ENCODE measurements at places on chromosomes 7 and 10.

DNA sequence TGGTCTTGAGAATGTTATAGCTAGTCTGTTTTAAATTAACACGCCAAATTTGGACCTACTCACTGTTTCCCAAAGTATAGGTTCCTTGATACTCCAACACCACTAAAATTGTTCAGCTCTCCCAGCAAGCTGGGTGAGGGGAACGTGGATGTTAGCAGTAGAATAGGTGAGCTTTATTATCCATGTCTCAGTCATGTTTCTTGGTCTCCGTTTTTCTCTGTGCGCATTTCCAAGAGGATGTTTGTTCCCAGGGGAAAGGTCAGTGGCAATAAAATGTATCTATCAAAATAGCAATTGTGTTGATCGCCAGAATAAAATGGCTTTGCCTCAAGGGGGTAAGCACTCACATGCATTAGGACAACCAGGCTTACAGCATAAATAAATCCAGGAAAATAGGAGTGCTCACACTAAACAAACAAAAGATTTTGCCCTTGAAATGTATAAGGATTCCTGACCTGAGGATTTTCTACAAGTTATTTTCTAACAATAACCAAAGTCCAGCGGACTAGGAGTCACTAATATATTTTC, 187.0 kb upstream of the C7orf33 start:
- DNase-seq = no peak

GRCh38 chr10:123549761-123550454, 116.2 kb upstream of the GPR26 start:
- no peak for DNase-seq

GRCh38 chr10:124935946-124936345, 6.0 kb upstream of the ZRANB1 start:
- no peak for DNase-seq

- DNase-seq = no peak
Measured at GRCh38 chr7:17095931-17096330, 202.5 kb upstream of the AHR start.

DNA sequence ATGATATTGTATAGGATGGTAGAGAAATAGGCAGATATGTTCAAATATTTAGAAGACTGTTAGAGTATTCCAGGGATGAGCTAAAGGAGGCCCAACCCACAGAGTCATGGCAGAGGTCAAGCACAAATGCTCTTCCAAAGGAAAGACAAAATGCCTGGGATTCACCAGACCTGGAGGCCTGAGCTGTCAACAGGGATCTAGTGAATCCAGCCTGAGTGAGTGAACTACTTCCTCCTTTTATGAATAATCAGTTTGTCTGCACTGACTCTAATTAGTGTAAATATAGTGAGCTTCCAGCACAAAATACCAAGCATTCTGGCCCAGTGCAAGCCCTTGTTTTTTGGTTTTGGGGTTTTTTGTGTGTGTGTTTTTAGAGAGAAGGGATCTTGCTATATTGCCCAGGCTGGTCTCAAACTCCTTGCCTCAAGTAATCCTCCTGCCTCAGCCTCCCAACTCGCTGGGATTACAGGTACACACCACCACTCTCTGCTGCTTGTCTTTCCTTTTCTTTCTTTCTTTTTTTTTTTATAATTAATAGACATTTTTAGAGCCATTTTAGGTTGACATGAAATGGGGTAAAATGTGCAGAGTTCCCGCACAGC, 244.4 kb downstream of the SKIDA1 start:
- no peak for DNase-seq

- no peak for DNase-seq
Measured at GRCh38 chr10:24589265-24589664, 134.4 kb downstream of the ARHGAP21 start.

DNA sequence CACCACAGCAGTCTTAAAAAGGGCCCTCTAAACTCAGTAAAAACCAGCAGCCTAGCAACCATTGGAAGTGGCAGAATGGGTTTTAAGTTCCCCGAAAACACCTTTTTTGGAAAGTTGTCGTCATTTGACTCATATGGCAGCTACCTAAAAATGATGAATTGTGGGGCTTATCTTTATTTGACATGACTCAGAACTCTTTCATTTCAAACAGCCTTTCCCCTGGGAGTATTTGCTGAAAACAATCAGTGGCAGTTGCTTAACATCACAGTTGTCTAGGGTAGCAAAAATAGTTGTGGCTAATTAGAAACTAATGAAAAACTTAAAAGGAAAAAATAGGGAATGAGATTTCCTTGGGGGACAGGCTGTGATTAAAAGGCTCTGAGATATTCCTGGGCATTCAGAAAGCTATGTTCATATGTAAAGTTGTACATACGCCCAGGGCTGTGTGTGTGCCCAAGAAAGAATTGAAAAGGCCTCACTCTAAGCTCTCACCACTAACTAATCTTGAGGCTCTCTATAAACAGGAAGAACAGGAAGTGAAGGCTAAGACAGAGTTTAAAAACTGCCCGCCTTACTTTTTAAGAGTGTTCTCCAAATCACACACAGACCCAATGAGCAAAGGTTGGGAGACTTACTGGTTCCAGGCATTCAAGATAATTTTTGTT, 81.7 kb upstream of the HECTD2 start:
- no peak for DNase-seq

DNA sequence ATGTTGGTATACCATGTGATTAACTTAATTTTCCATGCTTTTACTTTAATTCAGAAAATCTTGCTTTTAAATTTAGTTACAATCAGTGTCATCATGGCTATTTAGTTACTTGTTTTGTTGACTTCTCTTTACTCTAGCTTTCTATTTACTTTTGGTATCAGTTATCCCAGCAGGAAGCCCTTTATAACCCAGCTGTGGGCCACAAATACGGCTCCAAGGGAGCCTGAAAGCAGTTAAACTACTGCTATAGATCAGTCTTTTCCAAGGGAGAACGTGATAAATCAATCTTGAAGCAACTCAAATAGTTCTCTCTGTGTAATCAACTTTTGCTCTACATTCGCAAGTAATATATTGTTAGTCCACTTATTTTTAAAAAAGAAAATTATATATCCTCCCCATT, 287.4 kb downstream of the CACNA2D1 start:
- DNase-seq = peak; percentile 30

- DNase-seq = no peak
Measured at GRCh38 chr10:87642988-87643387, 16.7 kb upstream of the PAPSS2 start.

- no peak for DNase-seq
Measured at GRCh38 chr7:28685242-28685643, 272.9 kb downstream of the TRIL start.

DNA sequence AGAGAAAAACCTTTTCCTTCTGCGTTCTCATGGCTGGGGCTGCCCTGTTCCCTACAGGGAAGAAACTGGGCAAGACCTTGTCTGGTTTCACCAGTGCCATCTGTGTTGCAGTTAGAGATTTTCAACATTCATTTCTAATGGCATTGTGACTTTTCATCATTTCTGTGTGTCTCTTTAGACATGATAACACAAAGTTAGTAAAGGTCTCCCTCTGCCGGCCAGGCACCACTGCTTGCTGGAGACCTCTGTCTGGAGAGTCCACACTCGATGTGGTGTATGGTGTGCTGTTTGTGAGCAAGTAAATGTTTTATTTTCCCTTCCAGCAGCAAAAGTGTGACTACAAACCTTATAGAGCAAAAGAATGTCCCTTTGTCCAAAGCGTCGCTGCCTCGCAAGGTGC, 213.5 kb downstream of the PAXIP1 start:
- no peak for DNase-seq
